ENCODE measurements at places on chromosomes 3 and 15. TPM values are rescaled to one million over a fixed set of nuclear protein-coding genes. Genes with fewer than 3 reads are reported as not detected.

GP9 gene
- total RNA-seq, result not detected

RARRES1 gene
- 6.8 TPM for total RNA-seq

CFAP161 gene
- not detected for total RNA-seq

CSTA gene
- 0.75 TPM for total RNA-seq

CYP8B1 gene
- total RNA-seq, result not detected

CLDN18 gene
- total RNA-seq, result not detected

THBS1 gene
- total RNA-seq, result 50.8 TPM

PARP15 gene
- total RNA-seq, result not detected

Data from A549 treated with Hydrocortisone at 1 μM for 4 hours (cell line).